ENCODE measurements at places on chromosomes 4 and X.

DNA sequence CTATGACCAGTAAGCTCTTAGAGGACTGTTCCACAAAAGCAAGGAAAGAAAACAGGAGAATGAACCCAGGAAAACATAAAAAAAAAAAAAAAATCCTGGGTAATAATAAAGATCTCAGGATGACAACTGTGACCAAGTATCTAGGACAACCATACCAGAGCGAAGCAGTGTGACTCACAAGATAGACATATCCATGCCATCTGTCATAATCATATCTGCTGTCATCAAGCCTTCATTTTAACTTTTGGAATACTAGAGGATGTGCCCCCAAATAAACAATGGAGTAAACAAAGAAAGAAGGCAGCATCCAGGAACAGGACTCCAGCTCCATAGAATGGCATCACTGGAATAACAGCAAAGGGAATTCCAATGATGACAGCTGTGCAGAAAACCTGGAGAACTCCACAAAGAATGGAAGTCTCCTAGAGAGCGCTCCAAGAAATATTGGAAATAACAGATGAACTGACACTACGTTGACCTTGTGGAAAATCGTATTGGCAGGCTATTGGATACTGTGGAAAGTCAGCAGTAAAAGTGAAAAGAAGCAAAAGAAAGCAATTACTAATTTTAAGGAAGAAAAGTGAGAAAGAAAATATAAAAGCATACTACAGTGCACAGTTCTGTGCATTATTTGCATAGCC, 35.3 kb downstream of the HPGDS start:
- DNase-seq, result no peak

GRCh38 chr4:121154103-121154515, 10.0 kb downstream of the TNIP3 start:
- peak; percentile 79 for DNase-seq

DNA sequence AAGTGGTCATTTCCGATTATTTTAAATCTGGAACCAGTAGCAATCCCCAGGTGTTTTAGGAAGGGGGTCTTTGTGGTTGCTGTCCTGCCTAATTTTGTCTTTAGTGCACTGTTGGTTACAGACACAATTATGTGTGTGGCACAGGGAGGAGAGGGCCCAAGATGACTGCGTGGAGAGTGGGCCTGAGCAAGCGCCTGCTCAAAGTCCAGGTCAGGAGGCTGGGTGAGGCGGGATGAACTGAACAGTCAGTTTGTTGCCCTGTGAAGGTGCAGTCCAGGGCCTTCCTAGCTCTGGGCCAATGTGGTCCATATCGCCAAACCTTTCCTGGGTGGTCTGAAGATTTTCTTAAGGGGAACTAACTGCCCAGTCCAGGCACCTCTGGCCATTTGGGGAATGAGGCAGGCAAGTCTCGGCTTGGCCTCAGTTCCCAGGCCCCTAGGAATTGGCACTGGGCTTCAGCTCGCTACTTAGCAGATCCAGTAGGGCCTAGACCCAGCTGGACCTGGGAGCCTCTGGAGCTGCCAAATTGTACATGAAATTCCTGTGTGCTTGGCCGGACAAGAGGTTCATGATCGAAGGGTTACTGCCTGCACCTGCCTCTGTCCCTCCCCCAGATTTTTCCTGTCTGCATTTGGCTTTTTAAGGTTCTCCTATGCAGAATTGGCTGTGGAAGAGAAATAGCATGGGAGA, 47.6 kb downstream of the ANAPC4 start:
- no peak for DNase-seq

GRCh38 chr4:188002323-188002722, 6.8 kb downstream of the ZFP42 start:
- no peak for DNase-seq

- no peak for DNase-seq
Observed at GRCh38 chrX:10447564-10448214, 172.7 kb downstream of the MID1 start.

GRCh38 chr4:85676850-85677590, 202.1 kb downstream of the ARHGAP24 start:
- no peak for DNase-seq

DNA sequence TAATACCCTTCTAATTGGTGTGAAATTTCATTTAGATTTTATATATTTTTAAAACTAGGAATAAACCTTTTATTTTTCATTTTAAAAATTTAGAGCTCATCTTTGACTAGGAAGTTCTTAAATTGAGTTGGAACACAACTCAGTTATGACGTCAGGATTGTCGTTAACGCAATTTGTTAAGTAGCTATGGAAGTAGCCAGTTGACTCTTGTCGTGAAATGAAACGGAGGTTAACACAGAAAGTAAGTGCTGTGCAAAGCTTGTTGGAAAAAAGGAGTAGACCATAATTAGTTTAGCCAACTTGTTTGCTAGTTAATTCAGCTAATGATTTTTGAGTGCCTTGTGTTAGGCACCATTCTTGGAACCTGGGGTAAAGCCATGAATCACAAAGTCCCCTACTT, 18.3 kb downstream of the LARP7 start:
- no peak for DNase-seq

GRCh38 chr4:13704761-13705160, 77.2 kb upstream of the BOD1L1 start:
- DNase-seq, result no peak

DNA sequence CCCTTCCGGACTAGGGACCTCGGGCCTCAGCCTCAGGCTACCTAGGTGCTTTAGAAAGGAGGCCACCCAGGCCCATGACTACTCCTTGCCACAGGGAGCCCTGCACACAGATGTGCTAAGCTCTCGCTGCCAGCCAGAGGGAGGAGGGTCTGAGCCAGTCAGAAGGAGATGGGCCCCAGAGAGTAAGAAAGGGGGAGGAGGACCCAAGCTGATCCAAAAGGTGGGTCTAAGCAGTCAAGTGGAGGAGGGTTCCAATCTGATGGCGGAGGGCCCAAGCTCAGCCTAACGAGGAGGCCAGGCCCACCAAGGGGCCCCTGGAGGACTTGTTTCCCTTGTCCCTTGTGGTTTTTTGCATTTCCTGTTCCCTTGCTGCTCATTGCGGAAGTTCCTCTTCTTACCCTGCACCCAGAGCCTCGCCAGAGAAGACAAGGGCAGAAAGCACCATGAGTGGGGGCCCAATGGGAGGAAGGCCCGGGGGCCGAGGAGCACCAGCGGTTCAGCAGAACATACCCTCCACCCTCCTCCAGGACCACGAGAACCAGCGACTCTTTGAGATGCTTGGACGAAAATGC, at the start of gene WAS:
Gene WAS (plus strand): TSS at position 389 of the 572 bp plus-strand sequence. CDS start 55 bp downstream, at position 444.
- DNase-seq, result peak; percentile 63

GRCh38 chr4:139606579-139607501, 50.8 kb upstream of the SETD7 start:
- peak; percentile 4 for DNase-seq

DNA sequence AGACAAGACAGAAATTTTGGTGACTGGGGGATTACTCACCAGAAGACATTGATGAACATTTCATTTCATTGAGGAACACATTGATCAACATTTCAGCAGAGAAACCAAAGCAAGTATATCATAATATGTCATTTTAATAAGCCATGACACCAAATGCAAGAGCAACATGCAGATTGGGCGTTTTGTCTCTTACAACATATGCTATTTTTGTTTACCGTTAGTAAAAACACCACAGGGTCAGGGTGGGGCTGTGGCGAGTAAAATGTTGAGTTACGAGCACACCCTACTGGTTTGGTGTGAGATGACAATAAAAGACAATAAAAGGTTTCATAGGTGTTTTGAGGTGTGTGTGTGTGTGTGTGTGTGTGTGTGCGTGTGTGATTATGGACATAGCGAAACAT, 294.5 kb downstream of the PDGFC start:
- no peak for DNase-seq

DNA sequence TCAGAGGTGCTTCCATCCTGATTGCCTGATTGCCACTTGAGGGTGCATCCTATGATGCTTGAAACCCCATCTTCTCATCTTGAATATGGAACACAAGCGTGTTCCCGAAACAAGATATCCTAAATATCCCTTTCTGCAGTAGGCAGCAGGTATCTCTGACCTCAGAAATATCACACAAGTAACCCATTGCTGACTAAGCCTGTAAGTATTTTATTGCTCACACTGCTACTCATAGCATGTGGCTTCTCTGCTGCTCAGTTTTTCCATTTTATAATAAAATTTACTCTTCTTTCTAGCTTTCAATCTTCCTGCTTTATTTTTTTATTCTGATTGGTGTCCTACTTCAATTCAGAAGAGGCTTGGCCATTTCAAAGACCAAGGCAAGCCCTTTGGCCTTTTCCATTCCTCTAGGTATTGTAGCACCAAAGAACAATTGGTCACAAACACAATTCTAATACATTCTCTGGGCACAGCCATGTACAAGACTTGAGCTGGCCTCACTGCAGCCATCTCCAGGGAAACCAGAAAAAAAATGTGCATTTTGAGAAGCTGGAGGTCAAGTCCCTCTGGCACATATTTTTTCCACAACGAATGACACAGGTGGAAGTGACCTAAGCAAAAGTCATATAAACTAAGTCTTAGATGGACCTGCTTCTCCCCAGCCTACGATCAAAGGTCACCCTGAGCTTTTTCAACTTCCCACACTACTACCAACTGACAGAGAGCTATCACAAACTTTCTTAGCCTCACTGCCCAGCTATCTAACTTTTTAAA, 107.0 kb downstream of the OR13H1 start:
- DNase-seq, result no peak

DNA sequence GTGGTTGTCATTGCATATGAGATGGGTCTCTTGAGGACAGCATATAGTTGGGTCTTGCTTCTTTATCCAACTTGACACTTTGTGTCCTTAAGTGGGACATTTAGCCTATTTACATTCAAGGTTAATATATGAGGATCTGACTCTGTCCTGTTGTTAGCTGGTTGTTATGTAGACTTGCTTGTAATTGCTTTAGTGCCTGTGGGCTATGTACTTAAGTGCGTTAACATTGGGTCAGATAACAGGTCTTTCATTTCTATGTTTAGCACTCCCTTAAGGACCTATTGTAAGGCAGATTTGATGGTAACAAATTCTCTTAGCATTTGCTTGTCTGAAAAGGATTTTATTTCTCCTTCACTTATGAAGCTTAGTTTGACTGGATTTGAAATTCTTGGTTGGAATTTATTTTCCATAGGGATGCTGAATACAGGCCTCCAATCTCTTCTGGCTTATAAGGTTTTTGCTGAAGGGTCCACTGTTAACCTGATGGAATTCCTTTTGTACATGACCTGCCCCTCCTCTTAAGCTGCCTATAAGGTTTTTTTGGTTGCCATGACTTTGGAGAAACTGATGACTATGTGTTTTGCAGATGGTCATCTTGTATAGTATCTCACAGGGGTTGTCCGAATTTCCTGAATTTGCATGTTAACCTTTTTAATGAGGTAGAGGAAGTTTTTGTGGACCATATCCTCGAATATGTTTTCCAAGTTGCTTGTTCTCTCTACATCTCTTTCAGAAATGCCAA, 162.0 kb downstream of the NKX6-1 start:
- no peak for DNase-seq

- no peak for DNase-seq
Observed at GRCh38 chrX:100990139-100990538, 20.6 kb downstream of the ARL13A start.

GRCh38 chr4:129359461-129359860, 263.5 kb downstream of the C4orf33 start:
- DNase-seq, result no peak

- no peak for DNase-seq
Observed at GRCh38 chrX:119549327-119550016, 15.7 kb downstream of the STEEP1 start.

DNA sequence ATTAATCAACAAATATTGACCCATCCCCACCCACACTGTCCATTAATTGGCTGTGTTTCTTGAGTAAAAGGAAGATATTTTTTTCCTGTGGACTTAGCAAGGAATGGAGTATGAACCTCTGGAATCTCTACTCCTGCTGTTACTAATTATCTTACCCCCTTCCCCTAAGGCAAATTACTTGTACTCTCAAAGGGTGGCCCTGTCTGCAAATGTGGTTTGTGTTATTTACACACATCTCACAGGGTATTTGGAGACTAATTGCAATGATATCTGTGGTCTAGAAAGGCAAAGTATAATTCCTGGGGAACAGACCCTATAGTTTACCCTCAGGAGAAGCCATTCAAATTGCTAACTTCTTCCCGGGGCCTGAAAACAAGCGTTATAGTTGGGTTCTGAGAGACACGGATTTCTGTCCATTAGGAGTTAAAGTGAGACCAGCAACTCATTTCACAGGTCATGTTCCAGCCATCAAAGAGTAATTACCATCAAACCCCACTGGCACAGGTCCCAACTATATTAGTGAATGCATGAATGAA, 133.0 kb upstream of the RASGEF1B start:
- DNase-seq, result no peak

DNA sequence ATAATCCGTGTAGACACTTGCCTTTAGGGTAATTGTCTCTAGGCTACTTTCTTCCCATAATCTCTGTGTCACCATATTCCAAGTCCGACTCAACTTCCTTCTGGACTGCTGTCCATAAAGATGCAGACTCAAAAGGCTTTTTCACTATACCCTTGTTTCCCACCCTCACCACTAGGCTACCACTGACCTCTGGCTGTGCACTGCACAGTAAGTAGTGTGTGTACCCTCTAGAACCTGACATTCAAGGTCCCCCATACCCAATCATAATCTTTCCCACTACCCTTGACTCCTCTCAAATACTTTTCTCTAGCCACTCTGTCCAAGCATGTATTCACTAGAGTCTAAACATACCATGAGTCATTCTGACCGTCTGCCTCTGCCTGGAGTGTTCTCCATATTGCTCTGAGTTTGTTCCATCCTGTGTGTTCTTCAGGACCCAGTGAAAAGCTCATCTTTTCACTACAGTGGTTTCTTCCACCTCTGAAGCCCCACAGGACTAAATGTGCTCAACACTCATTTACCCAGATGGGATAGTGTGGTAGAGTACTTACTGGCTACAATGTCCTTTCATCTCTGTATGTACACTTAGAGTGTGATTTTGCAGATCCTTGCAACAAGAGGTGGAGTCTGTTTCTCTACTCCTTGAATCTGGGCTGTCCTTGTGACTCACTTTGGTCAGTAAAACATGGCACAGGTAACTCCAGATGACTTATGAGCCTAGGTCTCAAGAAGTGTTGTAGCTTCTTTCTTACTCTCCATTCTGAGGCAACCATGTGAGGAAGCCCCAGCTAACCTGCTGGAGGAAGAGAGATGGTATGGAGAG, 17.4 kb downstream of the JADE3 start:
- DNase-seq, result no peak

DNA sequence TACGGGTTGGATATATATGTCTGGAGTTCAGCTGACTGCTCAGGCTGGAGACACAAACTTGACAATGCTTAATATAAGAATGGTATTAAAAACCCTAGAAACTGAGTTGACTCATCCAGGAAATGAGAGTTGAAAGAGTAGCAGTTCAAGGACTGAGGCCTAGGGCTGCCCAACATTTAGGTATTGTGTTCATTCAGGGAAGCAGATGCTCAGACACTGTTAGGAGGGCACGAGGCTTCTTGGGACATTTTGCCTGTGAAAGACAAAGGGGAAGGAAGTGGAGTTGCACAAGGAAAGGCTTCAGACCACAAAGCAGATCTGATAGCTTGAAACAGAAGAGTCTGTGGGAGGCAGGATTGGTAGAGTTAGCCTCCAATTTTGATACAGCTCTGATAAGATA, 52.0 kb upstream of the HS3ST1 start:
- DNase-seq, result peak; percentile 21
